Activated CD8-positive, alpha-beta memory T cell treated with anti-CD3 and anti-CD28 coated beads for 1 hour (primary cell): ENCODE measurements at places on chromosomes 3 and 15.
A peak's percentile ranks its signal among the peaks of the same experiment; 100 is the strongest.

GRCh38 chr15:38398134-38398533 is 55.8 kb upstream of the FAM98B start:
- no peak for DNase-seq

DNA sequence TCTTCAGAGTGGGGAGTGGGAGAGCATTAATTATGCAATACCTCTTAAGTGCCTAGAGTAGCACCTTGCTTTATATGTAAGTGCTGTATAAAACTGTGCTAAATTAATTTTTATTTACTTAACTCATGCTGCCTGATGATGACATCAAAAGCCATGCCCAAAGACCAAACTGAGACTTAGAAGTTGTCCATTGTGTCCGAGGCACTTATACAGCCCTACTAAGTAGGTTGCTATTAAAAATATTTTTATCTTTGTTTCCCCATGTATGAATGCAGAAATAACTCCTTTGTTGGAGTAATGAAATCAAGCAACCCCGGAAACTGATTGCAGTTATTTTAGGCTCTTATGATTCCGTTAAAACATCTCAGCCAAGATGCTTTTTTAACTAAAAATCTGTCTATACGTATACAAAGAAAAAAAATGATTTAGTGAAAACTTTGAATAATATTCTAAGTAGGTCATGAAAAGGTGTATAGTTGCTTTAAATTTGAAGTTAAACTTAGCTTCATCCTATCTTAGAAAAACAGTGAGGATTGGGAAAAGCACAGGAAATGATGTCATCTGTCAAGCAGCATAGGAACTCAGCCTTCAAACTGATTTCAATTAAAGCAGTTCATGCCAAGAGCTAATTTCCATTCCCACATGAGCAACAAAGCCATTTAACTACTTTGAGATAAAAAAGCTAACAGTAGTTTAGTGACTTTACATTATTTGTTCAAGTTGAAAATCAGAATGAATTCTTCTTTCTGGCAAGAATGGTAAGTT is 43.0 kb downstream of the FBN1 start:
- DNase-seq = no peak

GRCh38 chr15:40828447-40829036 is at the start of gene PPP1R14D:
Gene PPP1R14D, minus strand, starts transcription at chr15:40828708. Its CDS starts 67 bp downstream, at chr15:40828641.
- DNase-seq = no peak

DNA sequence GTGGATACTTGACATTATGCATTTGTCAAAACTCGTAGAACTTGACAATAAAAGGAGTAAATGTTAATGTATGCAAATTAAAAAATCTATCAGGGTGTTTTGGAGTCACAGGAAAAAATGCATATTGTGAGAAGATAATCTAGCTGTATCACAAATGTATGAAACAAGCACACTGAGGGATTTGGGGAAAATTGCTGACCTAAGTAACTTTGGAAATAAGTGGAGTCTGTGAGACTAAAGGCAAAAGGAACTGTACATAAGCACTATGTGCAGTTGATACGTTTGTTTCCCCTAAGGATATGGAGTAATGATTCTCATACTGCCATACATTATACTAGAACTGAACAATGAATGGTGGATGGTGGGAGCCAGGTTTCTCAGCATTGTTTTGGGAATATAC is 43.2 kb upstream of the WDR72 start:
- no peak for DNase-seq

DNA sequence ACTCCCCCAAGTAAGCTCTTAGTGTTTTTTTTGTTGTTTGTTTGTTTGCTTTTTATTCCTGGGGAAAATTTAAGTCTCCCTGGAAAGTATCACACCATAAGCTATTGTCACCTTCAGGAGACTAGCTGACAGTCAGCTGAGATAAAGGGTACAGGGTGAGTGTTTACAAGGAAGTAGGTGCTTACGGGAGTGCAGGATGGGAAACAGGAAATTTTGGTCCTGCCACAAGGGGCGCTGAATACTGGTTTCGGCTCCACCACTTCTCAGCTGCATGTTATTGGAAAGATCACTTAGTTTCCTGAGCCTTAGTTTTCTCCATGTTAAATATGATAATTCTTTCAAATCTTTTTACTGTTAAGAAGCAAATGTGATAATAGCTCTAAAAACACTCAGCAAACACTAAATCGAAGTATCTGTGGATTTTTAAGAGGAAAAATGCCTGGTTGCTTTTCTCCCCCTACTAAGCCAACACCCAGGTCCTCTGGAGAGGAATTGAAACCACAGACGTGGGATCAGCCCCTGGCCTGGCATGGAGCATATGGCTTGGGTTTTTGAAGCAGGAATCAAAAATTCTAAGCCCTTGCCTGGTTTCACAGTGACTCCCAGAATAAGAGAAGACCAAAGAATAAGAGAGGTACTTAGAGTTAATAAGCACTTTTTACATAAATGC is 90.7 kb downstream of the SCN11A start:
- no peak for DNase-seq

DNA sequence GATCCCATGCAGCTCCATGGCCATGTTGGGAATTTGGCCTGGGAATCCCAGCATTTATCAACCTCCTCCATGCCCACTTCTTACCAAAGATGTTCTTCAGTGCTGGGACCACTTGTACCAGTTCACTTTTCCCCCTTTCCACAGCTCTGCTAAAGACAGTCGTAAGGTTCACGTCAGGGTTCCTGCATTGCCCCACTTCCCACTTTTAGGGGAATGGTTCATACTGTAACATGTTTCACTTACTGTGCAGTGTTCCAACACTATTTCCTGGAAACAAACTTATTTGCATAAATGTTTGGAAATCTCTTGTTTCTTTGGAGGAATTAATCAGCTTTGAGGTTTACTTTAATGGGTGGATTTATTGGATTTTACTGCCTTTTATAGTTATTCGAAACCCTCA is 17.0 kb downstream of the APH1B start:
- DNase-seq = no peak

DNA sequence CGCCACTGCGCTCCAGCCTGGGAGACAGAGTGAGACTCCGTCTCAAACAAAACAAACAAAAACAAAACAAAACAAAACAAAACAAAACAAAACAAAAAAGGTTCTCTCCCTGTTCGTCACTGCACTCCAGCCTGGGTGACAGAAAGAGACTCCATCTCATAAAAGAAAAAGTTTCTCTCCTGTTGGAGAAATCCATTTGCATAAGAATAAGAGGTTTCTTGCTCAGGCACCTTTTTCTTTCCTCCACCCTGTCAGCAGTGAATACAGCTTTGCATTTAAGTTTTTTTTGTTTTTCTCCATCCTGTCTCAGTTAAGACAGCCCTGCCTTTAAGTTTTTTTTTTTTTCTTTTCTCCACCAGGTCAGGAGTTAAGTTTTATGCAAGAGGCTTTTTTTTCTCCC is 109.5 kb downstream of the DPH6 start:
- no peak for DNase-seq

- DNase-seq = peak; percentile 77
Observed at GRCh38 chr3:48548729-48549705, 7.6 kb downstream of the PFKFB4 start.

DNA sequence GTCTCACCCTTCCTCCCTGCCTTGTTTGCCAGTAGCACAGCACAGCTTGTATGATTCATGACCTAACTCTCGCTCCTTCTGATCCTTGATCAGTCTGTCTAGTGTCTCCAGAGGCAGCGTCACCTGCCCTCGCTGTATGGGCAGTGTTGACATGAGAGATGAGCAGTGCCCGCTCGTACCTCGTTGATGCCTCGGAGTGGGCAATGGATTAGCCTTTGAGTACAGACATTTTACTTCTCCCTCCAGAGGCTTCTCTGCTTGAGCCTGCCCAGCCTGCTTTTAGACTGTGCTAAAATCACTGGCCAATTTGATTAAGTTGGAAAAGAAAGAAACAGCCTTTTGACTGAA is 569.0 kb downstream of the NTRK3 start:
- DNase-seq = no peak

DNA sequence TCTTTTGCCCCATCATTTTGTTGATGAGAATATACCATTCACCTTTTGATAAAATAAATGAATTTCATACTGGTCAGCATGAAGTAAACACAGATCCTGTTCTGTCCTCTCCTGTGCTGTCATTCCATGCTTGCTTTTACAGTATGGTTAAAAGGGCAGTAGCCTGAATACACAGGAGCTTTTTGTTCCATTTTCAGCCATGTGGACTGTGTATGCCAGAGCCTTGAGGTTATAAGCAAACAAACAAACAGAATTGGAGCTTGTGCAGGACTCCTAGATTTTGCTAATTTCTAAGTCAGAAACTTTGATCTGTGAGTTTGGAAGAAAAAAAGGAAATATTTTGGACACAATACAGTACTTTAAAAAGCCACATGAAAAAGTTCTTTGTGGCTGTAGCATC is 91.9 kb downstream of the LRRC28 start:
- DNase-seq = no peak

DNA sequence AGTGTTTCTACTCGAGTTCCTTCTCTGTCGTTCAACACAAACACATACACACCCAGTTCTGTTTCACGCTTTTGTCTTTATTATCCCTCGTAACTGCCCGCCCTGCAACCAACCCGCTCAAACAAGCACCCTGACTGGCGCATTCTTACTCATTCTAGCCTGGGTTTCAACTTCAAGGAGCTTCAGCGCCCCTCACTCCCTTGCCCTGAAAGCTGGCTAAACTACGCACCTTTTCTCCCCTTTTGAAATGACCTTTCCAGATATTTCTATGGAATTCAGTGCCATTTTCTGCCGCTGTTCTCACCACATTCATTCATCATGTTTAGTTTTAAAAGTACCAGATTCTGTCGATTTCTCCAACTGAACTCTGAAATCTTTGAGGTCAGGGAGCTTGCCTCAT is 653 bp upstream of the MFSD1 start:
- DNase-seq = no peak

- no peak for DNase-seq
Observed at GRCh38 chr3:42070524-42070923, 20.6 kb upstream of the TRAK1 start.

DNA sequence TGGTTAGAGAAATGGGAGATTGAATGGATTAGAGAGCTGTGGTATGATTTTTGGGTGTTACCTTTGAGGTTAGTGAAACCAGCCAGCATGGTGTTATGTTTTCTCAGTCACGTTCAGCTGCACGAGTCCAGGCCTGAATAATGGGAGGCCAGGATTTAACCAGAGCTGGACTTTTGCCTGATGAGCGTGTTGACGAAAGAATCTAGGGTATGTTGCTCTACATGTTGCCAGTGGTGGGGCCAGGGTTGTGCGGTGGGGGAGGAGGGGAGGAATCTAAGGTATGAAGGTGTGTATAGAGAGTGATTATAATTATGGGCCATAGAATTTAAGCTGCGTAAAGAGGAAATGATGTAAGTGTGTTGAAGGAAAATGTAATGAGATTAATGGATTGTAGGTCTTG is 22.8 kb downstream of the MINDY2 start:
- no peak for DNase-seq

DNA sequence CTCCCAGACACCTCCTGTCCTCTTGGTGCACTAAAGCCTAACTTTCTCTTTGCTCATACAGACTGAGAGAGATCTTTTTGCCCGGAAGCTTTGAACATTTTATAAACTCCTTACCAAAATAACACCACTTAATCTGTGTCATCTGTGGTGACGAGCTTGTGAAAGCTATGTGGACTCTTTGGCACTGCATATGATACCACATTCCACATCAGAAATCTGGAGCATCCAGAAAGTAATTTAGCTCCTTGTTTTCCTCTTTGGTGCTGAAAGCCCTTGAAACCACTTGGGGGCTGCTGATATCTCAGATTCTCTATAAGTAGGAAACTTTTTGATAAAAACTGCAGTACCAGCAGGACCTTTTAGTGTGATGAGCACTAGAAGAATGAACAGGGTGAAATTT is 128.3 kb downstream of the ALCAM start:
- DNase-seq = no peak

GRCh38 chr3:62436785-62437184 is 63.4 kb upstream of the FEZF2 start:
- no peak for DNase-seq

- no peak for DNase-seq
Observed at GRCh38 chr15:80475572-80475971, 71.4 kb downstream of the ARNT2 start.

- no peak for DNase-seq
Observed at GRCh38 chr3:37610529-37610928, 251.2 kb upstream of the CTDSPL start.

GRCh38 chr3:184275961-184276910 is at the start of gene ECE2:
Gene ECE2, plus strand, starts transcription at chr3:184276022. Its CDS starts 132 bp downstream, at chr3:184276154.
- DNase-seq = no peak

GRCh38 chr3:147030274-147030673 is 376.1 kb downstream of the ZIC4 start:
- no peak for DNase-seq

DNA sequence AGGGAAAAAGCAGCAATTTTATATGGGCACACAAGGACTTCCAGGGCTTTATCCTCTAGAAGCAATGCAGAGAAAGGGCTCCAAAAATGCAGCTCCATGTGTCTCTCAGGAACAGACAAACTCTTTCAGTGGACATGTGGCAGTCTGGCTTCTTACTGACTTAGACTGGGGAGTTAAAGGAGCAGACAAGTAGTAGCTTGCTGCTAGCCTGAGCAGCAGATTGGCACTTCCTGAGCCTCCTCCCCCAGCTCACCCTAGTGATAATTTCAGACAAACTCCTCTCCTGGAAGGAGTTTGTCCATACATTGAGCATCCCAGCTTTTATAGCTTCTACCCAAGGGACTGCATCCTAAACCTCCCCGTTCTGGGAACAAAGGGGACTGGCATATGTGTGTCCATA is 101.7 kb upstream of the MANF start:
- no peak for DNase-seq

GRCh38 chr3:102599819-102600576 is 165.2 kb downstream of the ZPLD1 start:
- DNase-seq = no peak

DNA sequence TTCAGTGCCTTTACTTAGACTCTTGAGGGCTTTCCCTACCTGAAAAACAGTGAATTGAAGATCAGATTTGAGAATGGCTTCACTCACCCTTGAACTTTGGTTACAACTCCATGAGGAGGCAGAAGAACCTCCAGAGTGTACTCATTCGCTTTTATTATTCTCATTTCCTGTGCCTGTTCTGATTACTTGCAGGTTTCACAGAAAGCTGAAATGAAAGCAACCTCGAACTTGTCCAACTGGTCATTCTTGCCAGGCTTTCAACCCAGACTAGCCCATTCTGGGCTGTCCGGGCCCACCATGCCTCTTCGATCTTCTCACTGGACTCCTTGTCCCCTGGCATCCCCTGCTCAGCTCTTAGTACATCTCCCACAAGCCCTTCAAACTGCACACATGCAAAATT is 20.2 kb upstream of the THUMPD3 start:
- no peak for DNase-seq

GRCh38 chr3:143472731-143473523 is 353.4 kb downstream of the CHST2 start:
- DNase-seq = no peak

- DNase-seq = no peak
Observed at GRCh38 chr15:58562135-58562534, 130.3 kb downstream of the LIPC start.
